ENCODE measurements at places on chromosomes 7 and 10.

DNA sequence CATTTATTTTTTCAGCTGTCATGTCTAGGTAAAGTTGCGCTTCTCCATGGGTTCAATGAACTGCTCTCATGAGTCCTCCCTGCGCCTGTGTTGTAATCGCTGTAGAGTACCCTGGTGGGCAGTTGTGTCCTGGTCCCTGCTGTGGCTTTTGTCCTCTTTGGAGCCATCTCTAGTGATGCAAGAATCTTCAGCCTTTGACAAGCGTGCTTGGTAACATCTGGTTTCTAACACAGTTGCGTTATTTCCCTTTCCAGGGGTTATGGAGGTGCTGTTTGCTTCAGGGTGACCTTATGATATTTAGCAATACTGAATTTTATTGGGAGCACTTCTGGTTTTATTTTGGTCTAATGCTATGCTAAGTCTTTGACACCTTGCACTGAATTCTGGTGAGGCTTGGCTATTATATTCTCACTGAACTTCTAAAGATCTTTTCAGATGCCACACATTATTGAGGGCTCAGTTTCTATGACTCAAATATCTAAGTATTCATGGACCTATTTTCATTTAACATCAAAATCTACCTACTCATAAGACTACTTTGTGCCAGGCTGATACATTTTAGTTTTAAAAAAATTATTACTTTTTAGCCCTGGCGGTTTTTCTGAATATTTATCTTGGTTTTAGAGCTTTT is 88.6 kb downstream of the FANK1 start:
- no peak for DNase-seq

GRCh38 chr7:95056107-95056739 is 148.8 kb downstream of the PPP1R9A start:
- DNase-seq: no peak

- DNase-seq: no peak
Measured at GRCh38 chr7:85567983-85568382, 381.1 kb upstream of the SEMA3D start.

GRCh38 chr7:75876126-75876881 is 2.5 kb upstream of the RHBDD2 start:
- DNase-seq: no peak

DNA sequence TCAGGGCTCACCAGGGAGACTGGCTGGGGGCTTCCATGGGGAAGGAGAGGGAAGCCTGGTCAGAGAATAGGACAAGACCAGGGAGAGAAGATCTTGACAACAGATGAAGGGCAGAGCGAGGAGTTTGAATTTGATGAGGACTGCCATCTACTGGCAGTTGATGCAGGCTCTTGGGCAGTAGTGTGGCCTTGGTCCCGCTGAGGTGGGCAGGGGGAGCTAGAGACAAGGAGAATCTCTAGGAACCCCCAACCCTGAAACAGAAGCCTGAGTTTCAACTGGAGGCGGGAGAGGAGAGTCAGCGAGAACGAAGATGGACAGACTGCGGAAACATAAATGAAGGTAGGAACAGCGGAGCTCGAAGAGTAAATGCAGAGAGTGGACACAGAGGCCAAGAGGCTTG is 81.0 kb downstream of the PPP1R3C start:
- no peak for DNase-seq

- peak; percentile 13 for DNase-seq
Measured at GRCh38 chr7:151340794-151341356, 737 bp upstream of the NUB1 start.

DNA sequence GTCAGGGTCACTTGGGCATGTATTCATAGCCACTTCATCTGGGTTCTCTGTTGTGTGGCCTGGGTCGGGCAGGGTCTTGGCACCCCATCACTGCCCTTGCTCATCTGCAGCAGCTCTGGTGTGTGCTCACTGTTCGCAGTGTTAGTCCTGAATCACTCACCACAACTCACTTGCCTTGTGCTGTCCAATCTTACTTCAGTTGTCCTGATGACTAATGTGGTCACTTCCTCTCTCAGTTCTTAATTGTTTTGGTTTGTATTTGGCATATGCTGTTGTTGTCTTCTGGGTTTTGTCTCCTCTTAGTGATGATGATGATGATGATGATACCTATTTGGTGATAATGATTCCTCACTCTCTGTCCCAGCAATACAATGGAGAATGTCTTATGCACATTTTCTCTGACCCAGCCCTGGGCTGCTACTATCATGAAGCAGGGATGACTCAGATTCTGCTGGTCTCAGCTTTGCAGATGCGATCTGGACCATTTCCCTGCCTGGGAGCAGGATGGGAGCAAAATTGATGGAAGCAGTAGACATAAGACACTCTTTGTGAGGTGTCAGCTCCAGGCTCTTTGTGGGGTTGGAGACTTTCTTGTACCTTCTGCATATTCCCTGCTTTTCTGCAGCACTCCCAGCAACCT is 17.0 kb downstream of the ADRA2A start:
- DNase-seq: no peak

- peak; percentile 60 for DNase-seq
Measured at GRCh38 chr7:150778738-150779301, 21.3 kb downstream of the TMEM176B start.

DNA sequence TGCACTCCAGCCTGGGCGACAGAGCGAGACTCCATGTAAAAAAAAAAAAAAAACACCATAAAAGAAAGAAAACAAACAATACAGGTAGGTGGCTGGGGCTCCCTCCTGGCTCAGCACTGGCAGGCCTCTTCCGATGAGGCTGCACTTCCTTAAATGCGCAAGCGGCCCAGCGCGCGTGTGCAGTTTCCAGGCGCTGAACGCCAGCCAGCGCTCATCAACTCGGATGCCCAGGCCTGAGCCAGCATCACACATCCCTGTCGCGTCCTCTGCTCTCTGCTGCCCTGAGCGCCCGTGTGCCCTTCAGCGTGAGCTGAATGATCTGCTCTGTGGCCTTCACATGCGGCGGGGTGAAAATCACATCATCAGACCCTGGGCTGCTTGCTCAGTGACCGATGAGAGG is 31.8 kb downstream of the NUDT1 start:
- no peak for DNase-seq
